Activated CD4-positive, CD25-positive, alpha-beta regulatory T cell (primary cell): ENCODE measurements at places on chromosomes 6 and 20.

DNA sequence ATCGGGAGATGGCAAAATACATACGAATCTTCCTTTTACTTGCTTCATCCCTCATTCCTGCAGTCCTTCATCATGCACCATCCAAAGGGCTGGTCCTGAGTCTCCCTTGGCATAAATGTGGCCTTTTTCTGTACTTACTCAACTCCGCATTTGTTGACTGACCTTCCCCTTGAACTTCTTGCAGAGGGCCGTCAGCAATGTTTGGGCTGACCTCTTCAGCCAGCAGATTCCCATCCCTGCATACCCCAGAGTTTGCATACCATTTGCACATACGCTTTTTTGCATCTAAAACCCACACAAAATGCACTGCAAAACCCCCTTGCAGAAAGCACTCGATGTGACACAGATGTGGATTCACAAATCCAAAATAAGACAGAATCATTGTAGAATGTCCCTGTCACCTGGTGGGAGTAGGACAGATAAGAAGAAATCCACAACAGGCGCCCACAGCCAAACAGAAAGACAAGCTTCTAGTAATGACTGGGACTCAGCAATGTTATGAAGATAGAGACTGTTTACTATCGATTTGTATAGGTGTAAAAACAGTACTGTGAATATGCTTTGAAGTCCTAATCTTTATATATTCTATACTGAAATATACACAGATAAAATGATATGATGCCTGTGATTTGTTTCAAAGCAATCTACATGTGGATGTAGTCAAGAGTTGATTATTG lies 45.8 kb downstream of the TBC1D7 start:
- DNase-seq, result no peak

DNA sequence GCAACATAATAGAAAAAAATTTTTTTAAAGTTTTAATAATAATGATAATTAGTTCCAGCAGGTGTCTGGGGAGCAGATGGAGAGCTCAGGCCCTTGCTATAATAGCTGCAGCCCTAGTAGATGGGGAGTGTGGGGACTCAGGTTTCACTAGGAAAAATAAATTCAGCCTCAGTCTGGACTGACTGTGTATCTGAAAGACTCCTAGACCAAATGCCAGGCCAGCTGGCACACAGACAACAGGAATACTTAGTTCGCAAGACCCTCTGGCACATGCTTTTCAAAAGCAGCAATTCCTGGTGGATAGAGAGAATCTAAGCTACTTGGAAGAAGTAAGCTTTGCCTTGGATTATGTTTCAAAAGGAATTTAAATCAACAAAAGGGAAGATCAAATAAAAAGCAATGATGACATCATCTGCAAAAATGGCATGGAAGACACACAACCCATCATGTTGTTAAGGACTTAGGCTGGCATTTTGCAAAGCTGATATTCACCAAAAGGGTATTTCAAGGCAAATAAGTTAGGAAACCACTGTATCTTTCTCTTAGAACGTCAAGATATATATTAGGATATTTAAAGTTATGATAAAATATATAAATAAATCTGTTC lies 107.8 kb downstream of the RNGTT start:
- DNase-seq, result no peak

DNA sequence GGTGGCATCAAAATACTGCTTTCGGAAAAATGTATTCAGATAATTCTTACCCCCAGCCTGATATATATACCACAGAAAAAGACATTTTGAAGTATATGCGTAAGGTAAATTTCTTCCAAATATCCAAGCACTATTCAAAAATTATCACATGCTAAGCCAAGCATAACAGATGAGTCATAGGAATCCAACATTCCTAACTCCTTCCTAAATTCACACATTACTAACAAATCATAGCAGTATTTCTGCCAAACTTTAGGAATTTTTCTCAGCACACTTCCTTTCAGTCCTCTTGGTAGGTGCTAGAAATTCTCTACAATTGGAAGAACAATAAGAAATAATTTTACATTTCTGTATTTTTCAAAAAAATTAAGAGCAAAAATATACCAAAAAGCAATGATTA lies 417.5 kb downstream of the EYS start:
- DNase-seq, result no peak

GRCh38 chr6:5630636-5631035 lies 369.3 kb downstream of the FARS2 start:
- no peak for DNase-seq

- DNase-seq, result no peak
Measured at GRCh38 chr20:58982406-58983114, 1.5 kb downstream of the NELFCD start.
